ENCODE measurements at places on chromosomes 5 and 9.

- peak; percentile 87 for DNase-seq
Observed at GRCh38 chr5:108642170-108642906, 105.4 kb upstream of the FER start.

DNA sequence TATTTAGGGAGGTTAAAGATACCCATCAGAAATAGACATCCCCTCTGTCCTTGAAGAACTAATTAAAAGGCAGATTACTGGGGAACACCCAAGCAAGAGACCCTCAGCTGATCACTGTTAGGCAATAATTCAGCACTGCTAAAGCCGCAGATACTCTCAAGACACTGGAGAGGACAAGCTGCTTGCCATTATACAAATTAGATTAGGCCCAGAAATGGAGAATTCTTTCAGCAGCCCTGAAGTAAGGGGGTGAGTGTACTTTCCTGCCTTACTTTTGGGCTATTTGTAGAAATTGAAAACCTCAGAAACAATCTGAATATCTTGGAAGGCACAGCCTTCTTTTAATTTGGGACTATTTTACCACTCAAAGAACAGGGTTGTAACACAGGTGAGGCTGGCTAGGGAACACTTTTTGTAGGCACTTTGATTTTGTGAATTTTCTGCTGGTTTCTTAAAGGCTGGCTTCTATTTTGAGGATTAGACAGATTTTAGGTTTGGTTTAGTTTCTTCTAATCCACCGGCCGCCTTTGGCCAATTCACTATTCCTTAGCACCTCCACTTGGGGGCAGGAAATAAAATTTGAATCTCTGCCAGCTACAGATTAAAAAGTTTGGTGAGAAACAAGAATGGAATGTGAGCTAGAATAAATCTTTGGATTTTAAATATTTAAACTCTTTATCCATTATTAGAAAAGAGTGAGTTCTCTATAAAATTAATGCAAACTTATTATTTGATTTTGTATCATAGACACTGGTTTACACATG, 106.0 kb downstream of the SMARCA2 start:
- no peak for DNase-seq

GRCh38 chr5:175681968-175682340, 24.1 kb downstream of the HRH2 start:
- DNase-seq = no peak

- DNase-seq = no peak
Observed at GRCh38 chr9:22203371-22204138, 194.4 kb upstream of the CDKN2B start.

- DNase-seq = no peak
Observed at GRCh38 chr5:136143763-136144162, 11.1 kb downstream of the SMAD5 start.

DNA sequence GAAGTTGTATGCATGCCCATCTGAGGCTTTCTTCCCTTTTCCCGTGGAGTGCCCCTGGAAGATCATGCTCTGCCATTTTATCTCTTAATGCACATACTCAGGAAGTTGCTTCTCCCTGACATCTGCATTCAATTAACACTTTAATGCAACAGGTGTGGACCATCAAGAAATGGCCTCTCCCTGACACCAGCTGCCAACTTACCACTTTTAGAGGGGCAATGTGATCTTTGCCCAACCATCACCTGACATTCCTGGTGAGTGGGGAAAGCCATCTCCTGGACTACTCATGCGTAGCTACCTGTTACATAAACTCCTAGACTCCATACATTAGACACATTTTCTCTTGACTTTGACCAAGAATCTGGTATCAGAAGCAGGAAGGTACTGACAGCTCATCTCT, 1450.4 kb upstream of the CDH9 start:
- DNase-seq = no peak

GRCh38 chr9:4397917-4398316, 92.4 kb upstream of the SLC1A1 start:
- DNase-seq = no peak

DNA sequence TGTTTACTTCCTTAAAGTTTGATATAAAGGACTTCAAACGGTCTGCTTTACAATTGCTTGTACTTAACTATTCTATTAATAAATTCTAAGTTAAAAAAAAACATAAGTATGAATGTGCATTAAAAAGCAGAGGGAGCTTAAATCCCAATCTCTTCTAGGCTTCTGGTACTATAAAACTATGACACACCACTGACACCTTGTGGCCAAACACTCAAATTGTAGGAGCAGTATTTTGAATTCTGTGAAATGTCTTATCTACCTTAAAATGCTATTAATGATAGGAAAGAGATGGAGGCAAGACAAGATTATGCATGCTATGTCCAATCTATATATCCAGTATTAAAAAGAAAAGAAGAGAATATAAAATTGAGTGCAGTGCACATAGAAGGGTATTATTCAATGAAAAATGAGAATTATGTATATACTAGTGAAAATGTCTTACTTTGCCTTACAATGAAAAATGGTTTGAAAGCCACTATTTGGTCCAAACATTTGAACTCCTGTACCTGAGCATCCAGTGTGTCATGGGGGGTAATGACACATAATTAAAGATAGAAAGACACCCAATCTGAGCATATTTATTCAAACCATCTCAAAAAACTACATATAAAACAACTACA, 87.6 kb downstream of the ERP44 start:
- peak; percentile 62 for DNase-seq

GRCh38 chr5:79236970-79237739, 1.2 kb downstream of the JMY start:
- DNase-seq = peak; percentile 65

- no peak for DNase-seq
Observed at GRCh38 chr5:155472780-155473179, 459.2 kb downstream of the KIF4B start.

- no peak for DNase-seq
Observed at GRCh38 chr5:6175172-6175854, 203.0 kb downstream of the MED10 start.

GRCh38 chr9:91433180-91433579, 9.5 kb upstream of the NFIL3 start:
- DNase-seq = no peak

- no peak for DNase-seq
Observed at GRCh38 chr5:138186002-138186447, 7.1 kb downstream of the KIF20A start.

GRCh38 chr5:122902263-122902662, 56.9 kb downstream of the SNX24 start:
- DNase-seq = no peak

GRCh38 chr5:154526231-154527226, 48.5 kb upstream of the HAND1 start:
- no peak for DNase-seq

DNA sequence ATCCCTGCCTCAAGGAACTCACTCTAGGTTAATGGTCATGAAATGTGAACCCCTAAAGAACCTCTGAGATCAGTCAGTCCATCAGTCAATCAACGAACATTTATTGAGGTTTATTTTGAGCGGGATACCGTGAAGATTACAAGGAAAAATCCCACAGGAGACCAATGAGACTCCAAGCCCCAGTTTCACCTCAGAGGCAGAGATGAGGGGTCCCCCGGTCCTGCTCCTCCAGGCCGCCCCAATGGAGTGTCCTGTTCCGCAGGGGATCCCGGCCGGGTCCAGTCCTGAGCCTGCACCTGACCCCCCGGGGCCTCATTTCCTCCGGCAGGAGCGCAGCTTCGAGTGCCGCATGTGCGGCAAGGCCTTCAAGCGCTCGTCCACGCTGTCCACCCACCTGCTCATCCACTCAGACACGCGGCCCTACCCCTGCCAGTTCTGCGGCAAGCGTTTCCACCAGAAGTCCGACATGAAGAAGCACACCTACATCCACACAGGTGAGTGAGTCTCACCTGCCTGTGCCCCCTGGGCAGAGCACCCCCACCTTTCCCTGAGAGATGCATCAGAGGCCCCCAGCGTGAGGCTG, 11.0 kb downstream of the GFI1B start:
- no peak for DNase-seq

- no peak for DNase-seq
Observed at GRCh38 chr5:75509546-75509945, 1.9 kb downstream of the CERT1 start.

DNA sequence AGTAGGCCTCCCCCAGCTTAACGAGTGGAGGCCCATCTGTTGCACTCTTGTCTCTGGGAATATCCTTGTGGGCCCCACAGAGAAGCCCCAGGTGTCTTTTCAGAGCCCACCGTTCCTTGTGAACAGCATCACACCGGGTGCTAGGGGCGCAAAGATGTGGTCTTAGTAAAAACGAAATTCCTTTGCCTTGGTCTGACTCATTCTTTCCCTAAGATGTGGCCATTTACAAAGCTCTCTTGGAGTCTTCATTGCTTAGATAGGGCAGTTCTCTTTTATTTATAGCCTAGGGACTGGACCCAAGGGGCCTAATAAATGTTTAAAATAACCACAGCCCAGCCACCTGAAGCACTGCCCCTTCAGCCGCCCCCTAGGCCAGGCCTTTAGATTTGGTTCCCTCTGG, 52.8 kb upstream of the RPL26L1 start:
- DNase-seq = no peak
